ENCODE measurements at places on chromosomes 12 and 14. TPM values are rescaled to one million over a fixed set of nuclear protein-coding genes. Genes with fewer than 3 reads are reported as not detected.
A peak's percentile ranks its signal among the peaks of the same experiment; 100 is the strongest.

DNA sequence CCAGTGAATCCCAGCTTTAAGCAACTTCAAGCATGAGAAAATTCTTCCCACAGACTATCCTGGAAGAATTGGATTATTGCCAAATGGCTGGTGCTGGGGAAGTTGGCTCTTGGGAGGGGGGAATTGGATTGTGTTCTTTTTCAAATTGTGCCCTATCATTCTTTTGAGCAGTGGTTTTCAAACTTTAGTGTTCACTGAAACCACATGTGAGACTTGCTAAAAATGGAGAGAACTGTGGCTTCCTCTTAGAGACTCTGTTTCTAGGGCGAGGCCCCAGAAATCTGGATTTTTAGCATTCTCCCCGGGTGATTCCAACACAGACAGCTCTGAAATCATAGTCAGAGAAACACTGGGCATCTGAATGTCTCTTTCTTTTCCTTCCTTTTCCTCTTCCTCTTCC is 14.3 kb upstream of the OTUB2 start:
- no peak overlapping the region for H3K27ac ChIP-seq
- DNase-seq: peak; percentile 21
- peak overlapping the region; percentile 55 for H3K4me3 ChIP-seq

DNA sequence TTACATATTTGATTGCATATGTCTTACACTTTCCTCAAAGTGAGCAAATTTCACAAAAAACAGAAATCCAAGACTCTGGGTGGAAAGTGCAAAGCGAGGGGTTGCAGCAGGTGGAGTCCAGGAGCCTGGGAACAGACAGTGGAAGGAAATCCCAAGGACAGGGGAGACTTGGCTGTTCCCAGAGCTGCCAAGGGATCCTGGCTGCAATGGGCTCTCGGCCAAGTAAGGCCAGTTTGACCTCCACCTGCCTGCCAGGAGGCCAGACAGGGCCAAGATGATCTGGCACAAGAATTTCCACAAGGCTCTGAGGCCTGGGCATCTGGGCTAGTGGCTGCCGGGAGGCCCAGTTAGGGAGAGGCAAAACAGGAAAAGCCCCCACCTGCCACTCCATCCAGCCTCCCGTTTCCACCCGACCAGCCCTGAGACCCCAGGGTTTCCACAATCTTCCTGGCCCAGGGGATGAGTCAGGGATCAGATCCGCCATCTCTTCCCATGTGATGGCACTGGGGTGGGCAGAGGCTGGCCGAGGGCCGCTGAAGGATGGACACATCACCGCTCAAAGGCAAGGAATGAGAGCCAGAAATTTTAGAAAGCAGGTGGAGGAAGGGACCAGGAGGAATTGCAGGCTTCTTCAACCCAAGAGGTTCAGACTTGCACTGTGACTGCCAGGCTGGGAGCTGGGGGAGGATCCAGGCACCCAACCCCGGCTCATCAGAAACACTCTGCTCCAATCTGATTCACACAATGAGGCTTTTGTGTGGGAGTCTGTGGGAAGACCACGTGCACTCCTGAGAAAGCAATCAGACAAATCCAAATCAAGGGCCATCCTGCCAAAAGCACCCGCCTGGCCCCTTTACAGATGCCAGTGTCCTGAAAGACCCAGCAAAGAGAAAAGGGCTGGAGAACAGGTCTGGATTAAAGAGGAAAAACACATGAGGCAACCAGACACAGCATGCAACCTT is 16.3 kb downstream of the SCARB1 start:
- no peaks in the 10 kb centered on the region for H3K36me3 ChIP-seq
- no peaks in the 10 kb centered on the region for H3K27me3 ChIP-seq
- H3K4me1 ChIP-seq: no peaks in the 10 kb centered on the region
- DNase-seq: no peak

DNA sequence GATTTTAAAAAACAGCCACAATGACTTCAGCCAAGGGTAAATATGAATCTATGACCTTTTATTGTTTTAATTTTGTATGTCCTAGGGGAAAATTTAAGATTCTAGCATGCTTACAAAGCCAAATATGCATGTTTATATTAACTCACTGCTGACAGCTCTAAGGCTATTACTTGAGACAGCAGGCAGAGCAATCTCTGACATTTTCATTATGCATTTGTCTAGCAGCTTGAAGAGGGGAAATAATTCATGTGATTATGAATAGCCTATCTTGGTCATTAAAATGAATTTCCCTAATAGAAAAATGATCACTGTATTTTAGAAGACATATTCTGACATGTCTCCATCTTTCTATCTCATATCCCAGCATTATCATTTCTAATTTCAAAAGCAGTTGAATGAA is 46.6 kb upstream of the HELB start:
- H3K27me3 ChIP-seq: peaks cover 6% of the 10 kb centered on the region
- no peak overlapping the region for H3K4me3 ChIP-seq
- no peaks in the 10 kb centered on the region for H3K4me1 ChIP-seq
- no peak for DNase-seq
- no peaks in the 10 kb centered on the region for H3K36me3 ChIP-seq
- no peak overlapping the region for H3K27ac ChIP-seq

DNA sequence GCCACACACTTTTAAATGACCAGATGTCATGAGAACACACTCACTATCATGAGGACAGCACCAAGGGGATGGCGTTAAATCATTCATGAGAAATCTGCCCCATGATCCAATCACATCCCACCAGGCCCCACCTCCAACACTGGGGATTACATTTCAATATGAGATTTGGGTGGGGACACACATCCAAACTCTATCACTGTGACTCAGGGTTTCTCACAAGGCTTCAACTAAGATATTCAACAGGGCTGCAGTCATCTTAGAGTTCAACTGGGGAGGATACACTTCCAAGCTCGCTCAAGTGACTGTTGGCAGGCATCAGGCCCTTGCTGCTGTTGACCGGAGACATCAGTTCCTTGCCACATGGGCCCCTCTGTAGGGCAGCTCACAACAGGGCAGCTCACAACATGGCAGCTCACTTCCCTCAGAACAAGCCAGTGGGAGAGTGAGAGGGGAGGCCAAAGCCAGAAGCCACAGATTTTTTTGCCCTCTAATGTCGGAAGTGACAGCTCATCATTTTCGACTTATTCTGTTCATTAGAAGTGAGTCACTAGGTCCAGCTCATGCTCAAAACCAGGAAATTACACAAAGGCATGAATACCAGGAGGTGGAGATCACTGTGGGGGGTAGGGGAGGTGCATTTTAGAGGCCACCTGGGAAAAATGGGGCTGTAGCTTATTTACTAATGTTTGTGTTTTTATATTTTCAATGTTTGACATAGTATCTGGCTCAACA is 50.8 kb upstream of the PTHLH start:
- H3K27me3 ChIP-seq: peaks cover 2% of the 10 kb centered on the region
- no peaks in the 10 kb centered on the region for H3K36me3 ChIP-seq
- no peak overlapping the region for H3K4me3 ChIP-seq
- H3K27ac ChIP-seq: no peak overlapping the region
- H3K4me1 ChIP-seq: no peaks in the 10 kb centered on the region

DNA sequence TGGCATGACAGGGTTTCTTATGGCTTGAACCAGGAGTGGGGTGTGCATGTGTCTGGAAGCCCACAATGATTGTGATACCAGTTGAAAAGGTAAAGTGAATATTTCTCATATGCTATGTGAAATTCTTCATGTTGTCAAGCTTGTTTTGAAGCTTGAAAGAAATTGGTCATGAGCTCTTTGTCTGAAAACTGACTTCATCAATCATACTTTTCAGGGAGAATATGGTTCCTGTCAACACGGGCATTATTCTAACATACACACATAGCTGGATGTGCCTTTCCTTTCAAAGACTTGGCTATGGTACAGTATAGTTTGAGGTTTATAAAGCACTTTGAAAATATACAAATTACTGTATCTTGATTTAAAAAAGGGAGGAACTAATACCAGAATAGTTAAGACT is 158.8 kb downstream of the KCNH5 start:
- no peaks in the 10 kb centered on the region for H3K4me1 ChIP-seq
- H3K27me3 ChIP-seq: no peaks in the 10 kb centered on the region
- H3K27ac ChIP-seq: no peak overlapping the region

- DNase-seq: peak; percentile 57
- H3K4me3 ChIP-seq: no peak overlapping the region
- no peaks in the 10 kb centered on the region for H3K27me3 ChIP-seq
- H3K27ac ChIP-seq: no peak overlapping the region
- no peaks in the 10 kb centered on the region for H3K4me1 ChIP-seq
- H3K36me3 ChIP-seq: peaks cover 78% of the 10 kb centered on the region
Measured at GRCh38 chr12:113912760-113913329, 53.3 kb downstream of the RBM19 start.

- no peak overlapping the region for H3K4me3 ChIP-seq
- H3K27me3 ChIP-seq: no peaks in the 10 kb centered on the region
- H3K27ac ChIP-seq: no peak overlapping the region
- no peak for DNase-seq
- H3K36me3 ChIP-seq: no peaks in the 10 kb centered on the region
Measured at GRCh38 chr12:38516418-38516817, 199.8 kb downstream of the ALG10B start.

DNA sequence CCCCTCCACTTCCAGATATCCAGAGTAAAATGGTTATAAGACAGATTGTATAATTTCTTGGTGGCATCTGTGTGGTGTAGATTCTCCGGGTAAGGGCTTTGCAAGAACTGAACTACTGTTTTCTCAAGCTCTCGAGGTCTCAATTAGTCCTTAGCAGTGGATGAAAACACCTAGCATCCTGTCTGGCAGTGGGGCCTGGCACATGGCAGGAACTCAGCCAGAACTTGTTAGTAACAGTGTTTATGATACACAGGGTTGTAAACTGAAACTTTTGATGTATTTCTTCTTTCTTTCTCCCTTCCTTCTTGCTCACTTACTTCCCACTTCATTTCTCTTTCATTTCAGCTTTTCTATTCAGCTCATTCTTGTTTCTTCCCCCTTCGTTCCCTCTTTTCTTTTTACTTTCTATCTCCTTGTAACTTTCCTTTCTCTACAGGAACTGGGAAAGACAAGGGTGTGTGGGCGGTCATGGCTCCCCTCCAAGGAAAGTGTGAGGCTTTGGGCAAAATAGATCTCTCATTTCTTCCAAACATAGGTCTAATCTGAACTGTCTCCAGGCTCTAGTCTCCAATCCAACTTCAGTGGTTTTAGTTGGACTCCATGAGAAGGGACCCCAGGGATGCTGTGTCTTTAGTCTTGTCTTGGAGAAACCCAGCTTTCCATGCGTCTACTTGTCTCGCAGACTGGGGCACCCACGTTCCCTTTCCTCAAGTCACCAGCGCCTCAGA is 159.7 kb downstream of the PAH start:
- H3K27ac ChIP-seq: no peak overlapping the region
- H3K36me3 ChIP-seq: no peaks in the 10 kb centered on the region
- DNase-seq: no peak
- no peak overlapping the region for H3K4me3 ChIP-seq
- H3K4me1 ChIP-seq: no peaks in the 10 kb centered on the region
- H3K27me3 ChIP-seq: no peaks in the 10 kb centered on the region

DNA sequence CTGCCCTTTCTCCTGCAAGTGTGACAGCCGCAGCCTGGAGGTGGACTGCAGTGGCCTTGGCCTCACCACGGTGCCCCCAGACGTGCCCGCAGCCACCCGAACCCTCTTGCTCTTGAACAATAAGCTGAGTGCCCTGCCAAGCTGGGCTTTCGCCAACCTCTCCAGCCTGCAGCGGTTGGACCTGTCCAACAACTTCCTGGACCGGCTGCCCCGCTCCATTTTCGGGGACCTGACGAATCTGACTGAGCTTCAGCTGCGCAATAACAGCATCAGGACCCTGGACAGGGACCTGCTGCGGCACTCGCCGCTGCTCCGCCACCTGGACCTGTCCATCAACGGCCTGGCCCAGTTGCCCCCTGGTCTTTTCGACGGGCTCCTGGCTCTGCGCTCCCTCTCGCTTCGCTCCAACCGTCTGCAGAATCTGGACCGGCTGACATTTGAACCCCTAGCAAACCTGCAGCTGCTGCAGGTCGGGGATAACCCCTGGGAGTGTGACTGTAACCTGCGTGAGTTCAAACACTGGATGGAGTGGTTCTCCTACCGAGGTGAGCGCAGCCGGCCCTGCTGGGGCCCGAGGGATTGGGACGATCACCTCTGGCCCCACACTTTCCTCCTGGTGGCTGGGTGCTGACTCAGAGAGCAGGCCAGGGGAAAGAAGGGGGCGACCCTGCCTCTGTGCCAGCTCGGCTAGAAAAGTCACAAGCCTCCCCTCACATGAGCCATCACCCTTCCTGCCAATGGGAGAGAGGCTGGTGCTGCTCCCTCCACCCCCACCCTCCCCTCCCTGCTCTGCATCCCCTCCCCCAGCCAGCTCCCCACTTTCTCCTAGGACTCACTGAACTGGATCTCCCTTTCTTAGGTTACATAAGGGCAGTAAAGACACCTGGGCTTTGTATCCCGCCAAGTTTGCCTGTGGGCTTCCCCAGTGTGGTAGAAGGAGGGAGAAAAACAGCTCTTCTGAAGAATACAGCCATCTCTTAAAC is 10.9 kb downstream of the LRTM2 start:
- H3K4me1 ChIP-seq: no peaks in the 10 kb centered on the region
- H3K36me3 ChIP-seq: no peaks in the 10 kb centered on the region
- H3K4me3 ChIP-seq: no peak overlapping the region
- DNase-seq: no peak

- no peak for DNase-seq
- no peaks in the 10 kb centered on the region for H3K4me1 ChIP-seq
- H3K4me3 ChIP-seq: no peak overlapping the region
- no peaks in the 10 kb centered on the region for H3K27me3 ChIP-seq
- H3K27ac ChIP-seq: no peak overlapping the region
Measured at GRCh38 chr14:86942936-86943335, 1050.0 kb downstream of the GALC start.

GRCh38 chr14:93231129-93231979 is 24.3 kb downstream of the UBR7 start:
- peaks cover 27% of the 10 kb centered on the region for H3K36me3 ChIP-seq
- H3K27me3 ChIP-seq: no peaks in the 10 kb centered on the region
- H3K4me3 ChIP-seq: no peak overlapping the region
- H3K27ac ChIP-seq: no peak overlapping the region
- peaks cover 6% of the 10 kb centered on the region for H3K4me1 ChIP-seq

- peaks cover 30% of the 10 kb centered on the region for H3K4me1 ChIP-seq
- H3K36me3 ChIP-seq: peaks cover 8% of the 10 kb centered on the region
Measured at GRCh38 chr12:49133590-49133989, 2.4 kb upstream of the TUBA1B start.

- no peak for DNase-seq
- no peak overlapping the region for H3K27ac ChIP-seq
- no peaks in the 10 kb centered on the region for H3K4me1 ChIP-seq
- H3K27me3 ChIP-seq: no peaks in the 10 kb centered on the region
- H3K4me3 ChIP-seq: no peak overlapping the region
- no peaks in the 10 kb centered on the region for H3K36me3 ChIP-seq
Measured at GRCh38 chr12:129532082-129532481, 371.7 kb downstream of the TMEM132D start.

DNA sequence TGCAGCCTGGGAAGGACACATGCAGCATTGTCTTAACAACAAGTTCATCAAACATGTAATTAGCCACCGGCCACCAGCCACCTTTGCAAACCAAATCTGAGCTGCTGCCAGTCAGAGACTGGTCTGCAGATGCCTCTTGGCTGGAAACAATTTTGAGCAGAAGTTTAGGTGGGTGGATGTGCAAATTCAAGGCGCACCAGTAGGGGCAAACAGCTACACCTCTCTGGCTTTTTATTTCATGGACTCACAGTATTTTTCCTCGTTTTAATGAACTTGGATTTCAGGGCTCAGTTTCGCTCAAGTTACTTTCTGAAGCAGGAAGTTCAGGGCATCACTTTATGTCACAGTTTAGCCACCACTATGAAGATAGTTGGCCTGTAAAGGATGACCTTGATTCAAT is 94.3 kb downstream of the OTX2 start:
- H3K4me1 ChIP-seq: no peaks in the 10 kb centered on the region
- H3K27me3 ChIP-seq: no peaks in the 10 kb centered on the region
- no peak overlapping the region for H3K27ac ChIP-seq
- H3K36me3 ChIP-seq: no peaks in the 10 kb centered on the region
- H3K4me3 ChIP-seq: no peak overlapping the region
- no peak for DNase-seq

The TMEM119 gene
- total RNA-seq: 5.9 TPM

Measured in CD4-positive, CD25-positive, alpha-beta regulatory T cell (primary cell).